A673 (cell line): ENCODE measurements at places on chromosomes 7 and 10.

GRCh38 chr7:117098457-117098856 lies 145.2 kb downstream of the ST7 start:
- H3K27ac ChIP-seq: no peak overlapping the region
- H3K4me3 ChIP-seq: no peak overlapping the region
- H3K4me1 ChIP-seq: no peaks in the 10 kb centered on the region
- peaks cover 4% of the 10 kb centered on the region for H3K27me3 ChIP-seq
- H3K36me3 ChIP-seq: no peaks in the 10 kb centered on the region

DNA sequence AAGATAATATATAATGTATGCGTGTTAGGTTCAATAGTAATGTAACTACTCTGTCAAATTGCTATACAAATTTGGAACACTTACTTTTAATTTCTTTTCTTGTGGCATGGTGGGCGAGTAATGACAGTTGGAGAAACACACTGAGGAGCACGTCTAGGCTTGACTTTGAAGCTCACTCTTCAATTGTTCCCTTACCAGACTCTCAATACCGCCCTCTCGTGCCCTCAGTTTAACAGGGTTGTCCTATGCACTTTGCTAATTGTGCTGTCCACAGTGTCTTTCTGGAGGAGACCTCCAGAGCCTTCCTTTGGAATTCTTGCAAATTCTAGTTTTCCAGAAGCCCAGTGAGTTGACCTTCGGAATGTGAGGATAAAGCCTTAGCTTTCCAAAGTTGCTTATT lies 107.2 kb upstream of the RELN start:
- no peaks in the 10 kb centered on the region for H3K4me1 ChIP-seq
- no peak overlapping the region for H3K27ac ChIP-seq
- DNase-seq: peak; percentile 54
- peaks cover 8% of the 10 kb centered on the region for H3K27me3 ChIP-seq
- no peaks in the 10 kb centered on the region for H3K36me3 ChIP-seq
- no peak overlapping the region for H3K4me3 ChIP-seq

GRCh38 chr10:23826421-23826820 lies 382.5 kb upstream of the KIAA1217 start:
- DNase-seq: peak; percentile 41
- no peak overlapping the region for H3K27ac ChIP-seq
- no peaks in the 10 kb centered on the region for H3K36me3 ChIP-seq
- no peak overlapping the region for H3K4me3 ChIP-seq
- H3K4me1 ChIP-seq: peaks cover 12% of the 10 kb centered on the region

DNA sequence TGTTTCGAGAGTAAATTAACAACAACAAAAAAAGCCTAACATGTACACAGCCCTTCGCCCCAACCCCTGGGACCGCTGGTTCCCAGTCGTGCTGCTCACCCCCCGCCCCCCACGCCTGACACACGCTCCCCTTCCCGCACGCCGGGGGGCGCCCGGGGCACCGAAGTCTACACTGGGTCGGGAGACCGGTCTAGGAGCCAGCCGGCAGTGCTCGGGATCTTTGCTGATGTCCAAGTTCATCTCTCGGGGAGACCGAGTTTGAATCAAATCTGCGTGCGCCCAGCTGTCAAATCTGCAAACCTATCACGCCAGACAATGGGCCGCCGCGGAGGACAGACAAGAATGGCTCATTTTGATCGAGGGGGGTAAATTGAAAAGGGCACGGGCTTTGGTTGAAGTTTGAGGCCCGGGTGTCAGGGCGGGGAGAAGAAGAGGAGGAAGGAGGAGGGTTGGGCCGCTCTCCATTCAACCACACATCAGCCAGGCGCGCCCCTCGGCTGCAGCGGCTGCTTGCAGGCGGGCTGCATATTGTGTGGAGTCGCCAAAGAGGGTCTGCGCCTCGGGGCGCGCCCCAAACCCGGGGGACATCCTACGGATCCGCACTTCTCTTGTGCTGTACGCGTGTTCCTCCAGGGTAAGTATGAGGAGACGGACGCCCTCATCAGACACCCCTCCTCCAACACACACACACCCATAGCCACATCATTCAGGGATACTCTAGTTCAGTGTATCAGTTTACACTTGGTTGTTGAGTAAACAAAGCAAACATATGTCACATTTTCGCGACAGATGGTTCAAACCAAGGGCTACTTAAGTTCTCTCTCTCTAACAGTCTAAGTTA lies 1.3 kb upstream of the GFRA1 start:
- H3K27ac ChIP-seq: no peak overlapping the region
- DNase-seq: no peak
- H3K4me1 ChIP-seq: peaks cover 6% of the 10 kb centered on the region
- H3K27me3 ChIP-seq: peaks cover 100% of the 10 kb centered on the region
- no peak overlapping the region for H3K4me3 ChIP-seq
- H3K36me3 ChIP-seq: no peaks in the 10 kb centered on the region

DNA sequence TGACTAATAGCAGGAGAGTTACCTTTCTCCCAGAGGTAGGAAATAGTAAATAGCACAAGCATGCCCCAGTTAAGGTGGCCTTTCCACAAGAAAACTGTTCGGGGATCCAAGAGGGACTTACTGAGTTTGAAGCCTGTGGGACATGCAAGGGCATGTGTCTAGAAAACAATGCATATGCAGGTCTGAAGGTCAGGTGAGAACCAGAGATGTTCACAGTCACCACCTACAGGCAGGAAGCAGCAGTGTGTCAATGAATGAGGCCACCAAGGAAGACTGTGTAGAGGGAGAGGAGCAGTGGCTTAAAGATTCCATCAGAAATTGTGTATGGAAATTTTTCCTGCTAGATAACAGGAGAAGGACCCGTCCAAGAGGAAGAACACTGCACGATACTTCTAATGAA lies 66.0 kb downstream of the CALD1 start:
- H3K4me3 ChIP-seq: no peak overlapping the region
- H3K27me3 ChIP-seq: peaks cover 3% of the 10 kb centered on the region
- H3K4me1 ChIP-seq: peaks cover 34% of the 10 kb centered on the region
- H3K36me3 ChIP-seq: no peaks in the 10 kb centered on the region
- DNase-seq: no peak

DNA sequence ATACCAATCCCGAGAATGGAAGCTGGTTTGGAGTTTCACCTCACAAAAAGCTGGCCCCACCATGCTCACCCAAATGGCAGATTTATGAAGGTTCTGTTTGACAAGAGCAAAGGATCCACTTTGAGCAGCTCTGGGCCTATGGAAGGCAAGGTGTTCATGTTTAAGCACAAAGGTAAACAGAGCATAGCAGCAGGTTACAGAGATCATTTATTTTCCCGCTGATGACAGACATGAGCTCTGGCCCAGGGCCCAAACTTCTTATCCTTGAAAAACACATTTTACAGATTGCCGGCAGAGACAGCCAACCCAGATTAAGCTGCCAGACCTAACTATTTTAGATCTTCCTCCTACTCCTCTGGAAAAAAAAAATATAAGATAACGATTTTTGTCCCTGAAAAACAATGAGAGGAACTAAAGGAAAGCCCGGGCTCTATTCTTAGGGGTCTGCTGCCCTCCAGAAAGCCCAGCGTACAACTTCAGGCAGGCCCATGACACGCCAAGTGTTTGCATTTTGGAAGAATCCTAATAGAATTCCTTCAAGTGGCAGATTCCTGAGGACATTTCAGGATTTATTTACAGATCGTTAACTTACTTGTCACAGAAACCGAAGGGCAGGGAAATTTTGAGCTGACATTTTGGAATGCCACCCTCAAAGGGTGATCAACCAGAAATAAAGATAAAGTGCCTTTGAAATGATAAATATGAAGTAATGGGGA lies 40.0 kb downstream of the SYPL1 start:
- H3K4me1 ChIP-seq: peaks cover 44% of the 10 kb centered on the region
- no peaks in the 10 kb centered on the region for H3K27me3 ChIP-seq

DNA sequence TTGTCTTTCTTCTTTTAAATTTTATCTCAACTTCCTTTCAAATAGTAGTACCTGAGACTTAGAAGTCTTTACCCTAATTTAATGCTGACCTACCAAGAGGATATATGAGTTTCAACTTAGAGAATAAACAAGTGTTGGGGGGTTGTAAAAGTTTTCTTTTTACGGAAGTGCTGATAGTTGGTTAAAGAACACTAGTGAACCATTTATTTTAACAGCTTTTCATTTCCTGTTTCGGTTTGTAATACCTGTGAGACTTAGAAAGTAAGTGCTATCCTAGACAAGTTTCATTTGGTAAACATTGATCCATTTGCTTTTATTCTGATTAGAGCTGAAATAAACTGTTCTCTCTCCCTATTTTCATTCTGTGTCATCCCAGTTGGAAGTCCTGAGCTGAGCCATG lies 683.1 kb upstream of the SORCS1 start:
- H3K36me3 ChIP-seq: no peaks in the 10 kb centered on the region
- H3K4me3 ChIP-seq: no peak overlapping the region
- H3K27me3 ChIP-seq: no peaks in the 10 kb centered on the region
- DNase-seq: no peak
- H3K27ac ChIP-seq: no peak overlapping the region

DNA sequence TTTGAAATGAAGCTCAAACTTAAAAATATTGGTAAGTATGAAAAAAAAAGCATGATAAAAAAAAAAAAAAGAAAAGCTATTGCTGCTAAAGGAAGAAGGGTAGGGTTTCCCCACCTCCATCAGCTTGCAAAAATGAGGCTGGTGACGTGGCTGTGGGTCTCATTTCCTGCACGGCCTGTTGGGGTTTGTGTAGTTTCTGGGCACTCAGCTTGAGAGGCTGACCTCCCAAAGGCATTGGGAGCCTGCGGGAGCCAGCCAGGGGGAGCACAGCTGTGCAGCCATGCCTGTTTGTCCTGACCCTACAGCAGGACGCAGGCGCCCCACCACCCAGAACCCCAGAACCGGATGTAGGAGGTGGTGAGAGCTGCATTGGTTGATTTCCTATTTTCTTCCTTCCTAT lies 48.8 kb upstream of the CARD11 start:
- no peak for DNase-seq
- H3K4me1 ChIP-seq: peaks cover 5% of the 10 kb centered on the region
- H3K27ac ChIP-seq: no peak overlapping the region

DNA sequence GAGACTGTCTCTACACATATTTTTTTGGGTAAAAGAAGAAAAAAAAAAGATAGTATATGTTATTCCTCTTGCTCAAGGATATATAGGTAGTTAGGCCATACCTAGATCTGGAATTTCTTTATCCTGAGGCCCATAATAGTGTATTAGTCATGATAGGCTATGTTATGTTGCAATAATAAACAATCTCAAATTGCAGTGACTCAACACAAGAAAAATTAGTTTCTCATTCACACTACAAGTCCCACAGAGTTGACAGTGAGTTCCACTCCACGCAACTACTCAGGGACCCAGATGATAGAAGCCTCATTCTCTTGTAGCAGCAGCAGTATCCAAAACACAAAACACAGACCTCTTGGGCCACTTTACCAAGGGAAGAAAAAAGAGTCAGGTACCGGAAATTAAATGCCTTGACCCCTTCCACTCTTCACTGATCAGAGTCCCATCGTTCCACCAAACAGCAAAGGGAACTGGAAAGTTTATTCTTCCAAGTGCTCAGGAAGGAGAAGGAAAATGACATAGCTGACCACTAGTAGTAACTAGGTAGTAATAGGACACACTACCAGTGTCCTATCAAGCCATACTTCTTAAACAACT lies 7.4 kb upstream of the C10orf67 start:
- H3K27ac ChIP-seq: no peak overlapping the region
- no peaks in the 10 kb centered on the region for H3K36me3 ChIP-seq
- no peak overlapping the region for H3K4me3 ChIP-seq
- DNase-seq: no peak
- H3K27me3 ChIP-seq: no peaks in the 10 kb centered on the region

DNA sequence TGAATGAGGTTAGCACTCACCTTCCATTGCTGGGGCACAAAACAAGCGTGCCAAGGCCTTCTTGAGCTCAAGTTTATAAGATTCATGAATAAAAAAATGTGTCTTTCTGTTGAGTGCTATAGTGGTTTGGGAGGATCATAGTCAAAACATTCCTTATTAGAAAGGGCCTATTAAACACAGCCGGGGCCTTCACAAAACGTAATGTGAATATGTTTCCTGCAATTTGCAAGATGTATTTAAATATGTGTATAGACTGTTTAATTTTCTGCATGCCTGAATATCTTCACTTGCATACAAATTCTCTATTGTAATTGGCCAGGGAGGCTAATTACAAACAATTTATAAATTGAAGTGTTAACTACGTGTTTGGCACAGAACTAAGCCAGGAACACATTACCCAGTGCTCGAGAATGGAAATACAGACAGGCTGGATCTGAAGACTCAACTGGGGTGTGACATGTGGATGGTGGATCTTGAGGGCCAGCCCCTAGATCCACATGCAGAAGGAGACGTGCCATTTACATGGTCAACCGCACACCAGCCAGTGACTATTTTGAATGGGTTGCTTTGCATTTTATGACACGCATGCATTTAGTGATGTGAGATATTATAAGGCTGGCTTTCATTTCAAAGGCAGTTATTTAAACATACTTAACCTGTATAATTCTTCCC lies 31.3 kb downstream of the LYZL2 start:
- H3K4me1 ChIP-seq: peaks cover 23% of the 10 kb centered on the region
- no peaks in the 10 kb centered on the region for H3K36me3 ChIP-seq
- H3K27ac ChIP-seq: peak overlapping the region; percentile 66
- DNase-seq: peak; percentile 43
- no peak overlapping the region for H3K4me3 ChIP-seq

DNA sequence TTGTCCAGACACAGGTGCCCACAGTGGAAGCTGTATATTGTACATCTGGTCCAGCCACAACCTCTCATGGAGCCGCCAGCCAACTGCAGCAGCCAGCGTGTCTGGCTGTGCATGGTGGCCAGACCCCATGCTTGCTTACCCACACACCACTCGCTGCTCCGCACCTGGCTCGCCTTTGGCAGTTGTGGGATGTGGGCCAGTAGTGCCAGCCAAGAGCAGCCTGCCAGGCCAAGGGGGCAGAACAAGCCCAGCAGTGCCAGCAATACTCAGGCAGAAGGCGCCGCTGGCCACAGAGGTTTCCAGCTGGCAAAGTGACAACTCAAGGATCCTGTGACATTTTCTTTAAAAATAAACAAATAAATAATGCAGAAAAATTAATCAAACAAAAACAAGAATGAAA lies 11.7 kb upstream of the TMEM243 start:
- no peak overlapping the region for H3K27ac ChIP-seq
- H3K4me1 ChIP-seq: no peaks in the 10 kb centered on the region
- DNase-seq: no peak
- no peaks in the 10 kb centered on the region for H3K36me3 ChIP-seq
- H3K27me3 ChIP-seq: peaks cover 3% of the 10 kb centered on the region

DNA sequence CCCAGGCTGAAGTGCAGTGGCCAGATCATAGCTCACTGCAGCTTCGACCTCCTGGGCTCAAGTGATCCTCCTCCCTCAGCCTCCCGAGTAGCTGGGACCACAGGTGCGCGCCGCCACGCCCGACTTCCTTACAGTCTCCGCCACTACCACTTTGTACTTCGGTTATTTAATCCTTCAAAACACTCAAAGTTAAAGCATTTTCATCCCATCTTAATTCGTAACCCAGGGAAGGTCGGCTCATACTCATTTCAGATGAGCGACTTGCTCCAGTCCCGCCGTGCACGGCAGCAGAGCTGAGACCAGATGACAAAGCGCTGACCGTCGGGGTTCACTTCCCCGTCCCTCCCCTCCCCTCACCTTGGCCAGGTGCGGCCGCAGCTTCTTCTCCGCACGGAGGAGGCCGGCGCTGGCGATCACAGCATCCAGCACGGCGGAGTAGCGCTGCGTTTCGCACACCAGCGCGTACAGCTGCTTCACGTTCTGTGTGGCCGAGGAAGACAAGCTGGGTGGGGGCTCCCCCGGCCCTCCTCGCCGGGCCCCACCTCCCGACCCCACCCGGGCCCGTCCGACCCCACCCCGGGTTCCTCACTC lies 457 bp downstream of the NSUN5 start:
- H3K4me3 ChIP-seq: peak overlapping the region; percentile 59
- H3K4me1 ChIP-seq: no peaks in the 10 kb centered on the region
- H3K36me3 ChIP-seq: no peaks in the 10 kb centered on the region
- no peak for DNase-seq

- no peak overlapping the region for H3K27ac ChIP-seq
- no peak for DNase-seq
- no peak overlapping the region for H3K4me3 ChIP-seq
- no peaks in the 10 kb centered on the region for H3K36me3 ChIP-seq
- H3K27me3 ChIP-seq: no peaks in the 10 kb centered on the region
These were observed 368.8 kb upstream of the ZMIZ1 start for GRCh38 chr10:78699971-78700370.
